ENCODE measurements at places on chromosomes 2 and 18.

- no peak for DNase-seq
Observed at GRCh38 chr2:218033208-218033589, 30.4 kb upstream of the TNS1 start.

GRCh38 chr18:26017929-26018328 lies 72.5 kb downstream of the SS18 start:
- DNase-seq, result no peak

- no peak for DNase-seq
Observed at GRCh38 chr2:54258166-54258565, 2.1 kb upstream of the TSPYL6 start.

- no peak for DNase-seq
Observed at GRCh38 chr2:41598161-41598894, 449.5 kb upstream of the PKDCC start.

DNA sequence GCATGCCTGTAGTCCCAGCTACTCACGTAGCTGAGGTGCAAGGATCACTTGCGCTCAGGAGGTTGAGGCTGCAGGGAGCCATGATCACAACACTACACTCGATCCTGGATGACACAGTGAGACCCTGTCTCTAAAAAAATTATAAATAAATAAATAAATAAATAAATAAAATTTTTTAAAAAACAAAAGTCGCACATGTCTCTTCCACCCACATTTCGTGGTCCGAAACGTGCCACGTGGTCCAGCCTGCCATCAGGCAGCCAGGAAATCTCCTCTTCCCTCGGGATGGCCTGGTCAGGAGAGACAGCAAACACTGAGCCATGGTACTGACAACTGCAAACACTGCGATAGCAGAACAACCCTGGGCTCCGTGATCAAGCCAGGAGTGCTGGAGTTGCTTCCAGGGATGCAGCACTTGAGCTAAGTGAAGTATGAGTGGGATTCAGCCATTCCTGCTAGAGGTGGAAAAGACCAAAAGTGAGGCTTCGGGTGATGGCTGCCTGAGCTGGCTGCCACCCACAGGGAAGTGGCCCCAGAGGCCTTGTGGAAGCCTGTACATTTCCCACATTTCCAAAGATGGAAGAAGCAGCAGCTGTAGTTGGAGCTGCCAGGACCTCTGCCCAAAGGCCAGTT lies 193.1 kb downstream of the SMAD2 start:
- DNase-seq, result no peak

- no peak for DNase-seq
Observed at GRCh38 chr2:115483666-115484065, 1041.2 kb downstream of the DPP10 start.

- DNase-seq, result no peak
Observed at GRCh38 chr2:69036926-69037325, 23.9 kb downstream of the ANTXR1 start.

GRCh38 chr18:47545613-47546012 lies 294.2 kb upstream of the SKOR2 start:
- no peak for DNase-seq

DNA sequence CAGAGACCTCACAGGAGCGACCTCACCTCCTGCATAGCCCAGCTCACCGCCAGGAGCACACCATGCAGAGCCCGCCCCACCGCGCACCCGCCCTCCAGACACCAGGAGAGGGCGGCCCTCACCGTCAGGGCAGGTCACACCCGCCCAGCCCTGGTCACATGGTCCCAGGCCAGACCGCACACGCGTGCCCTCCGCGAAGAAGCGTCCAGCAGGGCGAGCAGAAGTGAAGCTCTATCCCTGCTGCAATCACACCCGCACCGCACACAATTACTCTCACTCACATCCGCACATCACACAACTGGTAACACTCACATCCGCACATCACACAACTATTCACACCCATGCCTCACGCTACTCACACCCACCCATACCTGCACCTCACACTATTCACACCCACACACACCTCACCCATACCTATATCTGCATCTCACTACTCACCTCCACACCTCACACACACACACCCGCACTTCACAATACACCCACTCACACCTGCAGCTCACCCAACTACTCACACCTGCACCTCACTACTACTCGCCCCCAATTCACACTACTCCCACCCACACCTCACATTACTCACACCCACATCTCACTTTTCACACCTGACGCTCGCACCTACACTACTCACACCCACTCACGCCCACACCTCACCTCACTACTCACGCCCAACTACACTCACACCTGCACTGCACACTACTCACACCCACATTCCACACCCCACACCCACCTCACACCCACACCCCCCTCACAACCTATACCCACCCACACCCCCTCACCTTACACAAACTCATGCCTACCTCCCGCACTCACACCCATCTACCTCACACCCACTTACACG lies 242.0 kb downstream of the HDAC4 start:
- no peak for DNase-seq

- DNase-seq, result no peak
Observed at GRCh38 chr2:186927185-186927866, 78.4 kb upstream of the ZSWIM2 start.

- no peak for DNase-seq
Observed at GRCh38 chr2:101630224-101630949, 67.1 kb upstream of the MAP4K4 start.

DNA sequence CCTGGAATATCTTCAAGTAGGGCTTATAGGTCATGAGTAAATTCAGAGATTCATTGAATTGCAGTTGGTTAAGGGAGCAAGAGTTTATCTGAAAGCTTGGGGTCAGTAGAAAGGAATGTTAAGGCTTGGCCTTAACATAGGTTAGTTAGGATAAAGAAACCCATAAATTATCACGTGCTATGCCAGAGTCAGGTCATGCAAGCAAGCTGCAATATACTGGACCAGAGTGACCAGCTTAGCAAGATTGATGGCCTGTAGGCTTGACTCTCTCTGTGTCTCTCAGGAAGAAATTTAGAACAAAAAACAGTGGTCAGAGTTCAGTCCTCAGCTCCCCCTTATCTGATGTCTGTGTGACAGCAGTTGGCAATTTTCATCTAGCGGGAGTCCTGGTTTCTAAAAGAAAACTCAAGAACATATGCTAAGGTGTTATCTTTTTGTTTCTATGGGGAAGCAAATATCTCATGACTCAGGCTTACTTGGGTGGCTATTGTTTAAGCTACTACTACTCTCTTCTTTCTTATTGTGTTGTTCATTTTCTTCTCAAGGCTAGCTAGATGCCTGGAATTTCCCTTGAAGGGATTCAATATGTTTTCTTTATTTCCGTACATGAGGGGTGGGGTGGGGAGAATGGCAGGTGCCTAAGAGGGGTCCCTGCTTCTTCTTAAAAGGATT lies 28.7 kb upstream of the MARCO start:
- DNase-seq, result no peak

DNA sequence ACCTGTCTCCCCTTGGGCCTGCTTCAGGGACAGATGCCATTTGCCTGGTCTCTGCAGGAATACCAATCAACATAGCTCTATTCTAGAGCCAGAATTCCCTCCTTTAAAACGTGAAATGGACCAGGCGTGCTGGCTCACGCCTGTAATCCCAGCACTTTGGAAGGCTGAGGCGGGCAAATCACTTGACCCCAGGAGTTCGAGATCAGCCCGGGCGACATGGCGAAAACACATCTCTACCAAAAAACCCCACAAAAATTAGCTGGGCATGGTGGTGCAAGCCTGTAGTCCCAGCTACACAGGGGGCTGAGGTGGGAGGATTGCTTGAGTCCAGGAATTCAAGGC lies 127.0 kb downstream of the PLEKHM3 start:
- no peak for DNase-seq

DNA sequence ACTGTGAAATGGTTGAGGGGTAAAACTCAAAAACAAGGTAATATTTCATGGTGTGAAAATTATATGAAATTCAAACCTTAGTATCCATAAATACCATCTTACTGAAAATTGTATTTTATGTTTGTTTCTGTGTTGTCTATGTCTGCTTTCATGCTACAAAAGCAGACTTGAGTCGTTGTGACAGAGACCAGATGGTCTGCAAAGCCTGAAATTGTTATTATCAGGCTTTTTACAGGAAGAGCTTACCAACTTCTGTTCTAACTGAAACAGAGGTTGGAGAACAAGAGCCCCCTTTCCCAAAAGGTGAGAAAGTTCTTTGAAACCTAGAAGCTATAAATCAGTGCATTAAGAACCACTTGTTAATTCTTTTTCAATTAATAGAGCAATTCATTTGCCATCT lies 110.0 kb downstream of the COL4A4 start:
- DNase-seq, result no peak

DNA sequence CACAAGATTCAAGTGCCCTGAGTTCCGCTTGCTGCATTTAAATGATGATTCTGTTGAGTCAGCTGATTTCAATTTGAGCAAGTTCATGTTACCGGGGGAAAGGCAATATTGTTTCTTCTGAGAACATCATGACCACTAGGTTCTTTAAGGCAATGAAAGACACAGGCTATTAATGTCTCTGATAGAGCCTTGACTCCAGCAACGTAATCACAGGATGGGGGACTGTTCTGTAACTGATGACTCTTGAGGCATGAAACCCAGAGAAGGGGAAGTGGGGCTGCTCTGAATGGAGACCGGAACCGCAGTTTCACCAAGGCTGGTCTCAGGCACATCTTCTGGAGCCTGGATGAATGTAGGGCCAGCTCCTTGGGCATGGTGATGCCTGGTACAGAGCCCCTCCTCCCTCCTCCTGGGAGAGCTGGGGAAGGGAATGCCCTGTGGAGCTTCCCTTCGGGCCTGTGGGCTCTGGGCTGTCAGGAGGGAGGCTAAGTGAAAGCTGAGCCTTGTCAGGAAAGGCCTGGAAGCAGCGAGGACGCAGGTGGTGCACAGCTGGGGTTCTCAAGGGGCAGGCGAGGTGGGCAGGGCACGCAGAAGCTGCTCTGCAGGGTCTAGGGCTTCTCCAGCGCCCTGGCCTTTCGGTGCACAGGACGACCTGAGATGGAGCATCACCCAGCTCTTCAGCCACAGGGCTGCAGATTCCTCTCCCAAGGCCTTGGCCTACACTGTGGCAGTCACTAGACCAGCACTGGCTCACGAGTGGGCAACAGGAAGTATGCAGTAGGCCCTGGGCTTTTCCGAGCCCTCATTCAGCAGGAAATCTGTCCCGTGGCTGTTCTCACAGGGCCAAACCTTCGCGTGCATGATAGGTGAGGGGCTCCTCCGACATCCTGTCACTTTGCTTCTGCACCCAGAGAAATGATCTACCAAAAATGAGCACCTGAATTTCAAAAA lies 36.6 kb upstream of the PRLH start:
- DNase-seq, result no peak

- no peak for DNase-seq
Observed at GRCh38 chr2:217010173-217010572, 150.3 kb upstream of the TNP1 start.

- no peak for DNase-seq
Observed at GRCh38 chr18:55085557-55086285, 126.5 kb upstream of the CCDC68 start.

DNA sequence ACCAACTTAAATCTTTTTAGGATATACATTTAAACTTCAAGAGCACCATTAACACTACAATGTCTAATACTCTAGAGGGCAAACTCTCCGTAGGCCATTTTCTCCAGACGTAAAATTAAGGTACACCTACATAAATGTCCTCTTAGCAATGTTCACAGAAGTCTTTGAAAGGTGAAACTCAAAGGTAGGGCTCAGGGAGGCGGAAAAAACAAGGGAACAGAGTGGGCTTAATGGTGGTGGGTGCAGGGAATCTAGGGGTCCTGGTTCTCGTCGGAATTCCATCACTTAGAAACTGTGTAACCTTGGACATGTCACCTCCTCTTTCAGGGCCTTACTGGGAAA lies 668 bp downstream of the NFU1 start:
- no peak for DNase-seq

DNA sequence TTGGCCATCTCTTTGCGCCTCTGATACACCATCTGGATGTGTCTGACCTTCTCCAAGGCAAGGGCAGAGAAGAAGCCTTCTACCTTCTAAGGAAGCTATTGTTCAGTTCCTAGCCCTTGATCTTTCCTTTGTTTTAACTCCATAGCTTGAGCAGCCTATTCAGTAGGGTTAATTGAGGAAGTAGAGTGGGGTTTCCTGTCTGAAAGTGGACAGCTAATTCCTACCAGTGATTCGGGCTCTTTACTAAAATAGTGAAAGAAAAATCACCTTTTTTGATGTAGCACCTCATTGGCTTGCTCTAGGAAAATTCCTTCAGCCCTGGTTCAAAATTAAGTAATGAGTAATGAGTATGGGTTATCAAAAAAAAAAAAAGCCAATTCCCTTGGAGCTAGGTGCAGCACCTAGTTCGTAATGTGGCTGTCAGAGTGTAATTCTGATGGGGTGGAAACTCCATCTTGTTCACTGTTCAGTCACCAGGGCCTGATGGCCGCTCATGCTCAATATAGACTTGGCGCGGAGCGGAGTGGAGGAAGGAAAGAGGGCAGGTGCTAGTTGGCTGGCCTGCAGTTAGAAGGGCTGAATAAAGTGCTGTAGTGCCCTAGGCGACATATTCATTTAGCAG lies 2.9 kb upstream of the MGAT5 start:
- no peak for DNase-seq

Data from stimulated activated CD8-positive, alpha-beta memory T cell treated with anti-CD3 and anti-CD28 coated beads, Interleukin-4, amount 100 ng/mL, for 4 hours (primary cell).